ENCODE measurements at places on chromosomes 2 and 18. TPM values are rescaled to one million over a fixed set of nuclear protein-coding genes. Genes with fewer than 3 reads are reported as not detected.

DNA sequence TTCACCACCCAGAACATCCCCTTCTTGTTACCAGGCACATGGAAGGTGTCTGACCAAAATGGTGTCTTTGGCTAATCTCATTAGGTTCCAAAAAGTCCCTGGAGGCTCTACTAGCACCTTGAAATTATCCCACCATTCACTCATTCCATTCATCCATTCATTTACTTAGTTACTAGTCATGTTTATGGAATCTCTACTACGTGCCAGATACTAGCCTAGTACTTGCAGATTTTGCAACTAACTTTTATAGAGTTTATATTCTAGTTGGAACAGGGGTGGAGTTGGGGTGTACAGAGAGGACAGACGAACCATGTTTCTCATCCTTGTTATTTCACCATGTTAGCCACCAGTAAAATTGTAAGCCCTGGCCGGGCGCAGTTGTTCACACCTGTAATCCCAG is 4.0 kb upstream of the NOP58 start:
- no peak for DNase-seq

- no peak for DNase-seq
Observed at GRCh38 chr2:69687971-69688611, 44.6 kb upstream of the AAK1 start.

Gene MC5R
- total RNA-seq, result not detected

Gene LDLRAD4
- 1.6 TPM for total RNA-seq

DNA sequence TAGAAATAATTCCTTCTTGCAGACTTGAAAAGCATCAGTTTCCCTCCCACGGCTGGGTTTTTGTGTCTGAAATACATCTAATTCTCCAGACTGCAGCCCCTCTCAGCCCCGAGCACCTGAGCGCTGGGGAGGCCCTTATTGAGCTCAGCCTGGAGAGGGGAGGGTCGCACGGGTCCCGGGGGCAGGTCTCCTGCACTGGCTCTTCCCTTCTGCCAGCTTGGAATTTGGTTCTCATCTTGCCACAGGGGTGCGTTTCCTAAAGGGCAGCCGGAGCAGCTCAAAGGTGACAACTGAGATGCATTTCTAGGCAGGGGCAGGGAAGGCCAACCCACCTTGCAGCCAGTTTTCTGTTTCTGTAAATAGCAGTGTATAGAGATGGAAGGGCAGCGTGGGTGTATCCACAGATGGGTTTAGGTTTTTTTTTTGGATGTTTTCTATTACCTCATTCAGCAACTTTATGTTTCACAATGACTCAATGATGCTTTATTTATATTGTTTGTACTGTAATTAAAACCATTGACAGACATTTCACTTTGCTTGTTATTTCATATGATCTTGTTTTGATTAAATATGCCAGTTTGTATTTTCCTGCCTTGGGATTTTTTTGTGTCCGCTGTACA is 37.0 kb downstream of the GBX2 start:
- DNase-seq, result no peak

GRCh38 chr2:222797261-222797660 is 63.6 kb upstream of the ACSL3 start:
- DNase-seq, result no peak

DNA sequence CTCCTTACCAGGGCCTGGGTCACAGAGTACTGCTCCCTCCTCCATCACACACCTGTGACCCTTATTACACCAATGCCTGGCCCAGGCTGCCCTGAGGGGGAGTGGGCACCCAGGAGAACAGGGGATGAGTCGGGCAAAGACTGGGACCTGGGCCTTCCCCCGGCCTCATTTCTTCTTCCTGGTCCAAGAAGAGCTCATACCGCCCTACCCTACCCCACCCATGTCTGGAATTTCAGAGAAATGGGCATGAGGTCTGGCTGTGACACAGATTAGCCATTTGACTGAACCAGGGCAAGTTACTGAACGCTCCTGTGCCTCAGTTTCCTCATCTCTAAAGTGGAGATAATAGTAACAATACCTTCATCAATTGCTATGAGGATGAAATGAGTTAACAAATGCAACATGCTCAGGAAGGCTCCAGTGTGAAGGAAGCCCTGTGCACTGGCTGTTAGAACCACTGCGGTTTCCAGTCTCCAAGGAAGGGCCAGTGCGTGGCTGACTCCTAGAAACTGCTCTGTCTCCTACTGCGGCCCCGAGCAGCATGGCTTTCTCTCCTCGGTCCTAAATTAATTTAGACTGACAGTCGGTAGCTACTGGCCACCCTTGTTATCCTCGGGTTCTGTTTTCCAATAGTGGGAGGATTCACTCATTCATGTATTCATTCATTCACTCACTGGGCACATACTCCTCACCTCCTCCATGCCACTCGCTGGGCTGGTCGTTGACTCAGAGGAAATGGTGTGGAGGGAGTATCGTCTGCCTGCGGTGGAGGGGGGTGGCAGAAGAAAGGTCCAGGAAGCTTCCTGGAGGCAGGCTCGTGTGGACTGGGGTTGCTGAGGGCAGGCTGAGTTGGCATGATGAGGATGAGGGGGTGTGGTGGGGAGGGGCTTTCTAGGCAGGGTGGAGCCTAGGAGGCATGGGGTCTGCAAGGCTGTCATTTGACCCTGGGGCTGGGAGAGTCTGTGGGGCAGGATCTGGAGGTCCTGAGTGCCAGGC is 175.6 kb downstream of the GLI2 start:
- no peak for DNase-seq
